Coronary artery (tissue), 2 donors: ENCODE measurements at places on chromosomes 5 and 9.

- no peak for DNase-seq
Observed at GRCh38 chr5:25955337-25955736, 1083.0 kb downstream of the CDH9 start.

GRCh38 chr5:55146543-55147151 lies 13.3 kb upstream of the GPX8 start:
- DNase-seq = no peak

DNA sequence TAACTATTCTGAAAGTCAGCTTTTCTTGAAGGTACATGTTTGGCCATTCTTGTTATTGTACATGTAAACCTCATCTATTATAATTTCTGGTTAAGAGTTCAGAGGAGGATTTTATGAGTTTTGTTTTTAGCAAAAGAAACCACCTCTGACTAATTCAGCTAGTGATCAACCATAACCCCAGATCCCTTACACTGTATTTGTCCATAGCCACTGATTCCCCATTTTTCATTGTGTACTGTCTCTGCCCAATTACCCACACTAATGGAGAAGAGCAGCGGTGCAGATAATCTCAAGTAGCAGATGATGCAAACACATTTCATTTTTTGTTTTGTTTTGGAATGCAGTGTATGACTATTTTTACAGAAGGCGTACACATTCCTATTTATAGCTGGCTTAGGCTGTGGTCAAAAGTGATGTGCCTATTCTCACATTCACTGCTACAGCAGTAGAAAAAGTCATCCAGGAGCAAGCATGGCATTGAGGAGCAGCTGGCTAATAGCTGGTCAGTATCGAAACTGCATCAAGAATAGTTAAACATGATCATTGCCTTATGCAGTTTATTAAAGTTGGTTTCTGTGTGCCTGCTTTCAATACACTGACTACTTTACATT lies 988.3 kb downstream of the DTWD2 start:
- DNase-seq = no peak

- DNase-seq = no peak
Observed at GRCh38 chr5:111223101-111223786, 940 bp upstream of the CAMK4 start.

- DNase-seq = no peak
Observed at GRCh38 chr5:9483243-9483642, 62.6 kb downstream of the SEMA5A start.

GRCh38 chr9:78292716-78293497 lies 4.0 kb upstream of the PSAT1 start:
- no peak for DNase-seq

DNA sequence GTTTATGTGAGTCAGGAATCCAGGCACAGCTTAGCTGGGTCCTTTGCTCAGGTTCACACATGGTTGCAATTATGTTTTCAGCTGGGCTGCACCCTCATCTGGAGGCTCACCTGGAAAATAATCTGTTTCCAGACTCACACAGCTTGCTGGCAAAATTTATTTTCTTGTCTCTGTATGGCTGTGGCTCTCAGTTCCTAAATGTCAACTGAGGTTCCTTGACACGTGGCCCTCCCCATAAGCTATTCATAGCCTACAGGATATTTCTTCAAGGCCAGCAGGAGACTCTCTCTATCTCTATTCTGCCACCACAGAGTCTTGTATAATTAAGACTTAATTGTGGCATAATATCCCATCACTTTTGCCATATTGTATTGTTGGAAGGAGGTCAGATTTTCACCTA lies 732.0 kb downstream of the CDH18 start:
- DNase-seq = no peak

GRCh38 chr5:114148253-114148652 lies 213.6 kb upstream of the KCNN2 start:
- DNase-seq = no peak

- DNase-seq = no peak
Observed at GRCh38 chr5:173981185-173981761, 7.7 kb upstream of the C5orf47 start.
